ENCODE measurements at places on chromosomes 2 and 18.

- H3K27me3 ChIP-seq: no peaks in the 10 kb centered on the region
- H3K27ac ChIP-seq: no peak overlapping the region
- no peaks in the 10 kb centered on the region for H3K4me1 ChIP-seq
- H3K36me3 ChIP-seq: no peaks in the 10 kb centered on the region
- H3K4me3 ChIP-seq: no peak overlapping the region
- no peak for DNase-seq
Observed at GRCh38 chr2:102940684-102941083, 178.9 kb downstream of the TMEM182 start.

- no peaks in the 10 kb centered on the region for H3K36me3 ChIP-seq
- no peak overlapping the region for H3K4me3 ChIP-seq
- no peak for DNase-seq
Observed at GRCh38 chr2:200356857-200357384, 50.4 kb downstream of the SPATS2L start.

GRCh38 chr2:102297891-102298290 is 13.5 kb upstream of the IL1RL1 start:
- no peaks in the 10 kb centered on the region for H3K36me3 ChIP-seq
- H3K27ac ChIP-seq: no peak overlapping the region
- no peaks in the 10 kb centered on the region for H3K27me3 ChIP-seq
- no peaks in the 10 kb centered on the region for H3K4me1 ChIP-seq

GRCh38 chr18:66623821-66624220 is 19.9 kb upstream of the CDH19 start:
- H3K36me3 ChIP-seq: no peaks in the 10 kb centered on the region
- no peaks in the 10 kb centered on the region for H3K4me1 ChIP-seq
- no peak overlapping the region for H3K27ac ChIP-seq
- no peak for DNase-seq

- H3K27me3 ChIP-seq: no peaks in the 10 kb centered on the region
- no peak for DNase-seq
- no peaks in the 10 kb centered on the region for H3K36me3 ChIP-seq
Observed at GRCh38 chr2:197889041-197889440, 84.6 kb downstream of the PLCL1 start.

- H3K27ac ChIP-seq: peak overlapping the region; percentile 22
- H3K36me3 ChIP-seq: no peaks in the 10 kb centered on the region
- peak; percentile 35 for DNase-seq
- no peaks in the 10 kb centered on the region for H3K27me3 ChIP-seq
- H3K4me3 ChIP-seq: no peak overlapping the region
Observed at GRCh38 chr2:16617282-16618266, 48.1 kb downstream of the CYRIA start.

GRCh38 chr2:164146441-164146840 is 410.6 kb upstream of the FIGN start:
- no peaks in the 10 kb centered on the region for H3K36me3 ChIP-seq
- H3K4me3 ChIP-seq: no peak overlapping the region
- no peaks in the 10 kb centered on the region for H3K4me1 ChIP-seq
- DNase-seq: no peak
- no peak overlapping the region for H3K27ac ChIP-seq
- no peaks in the 10 kb centered on the region for H3K27me3 ChIP-seq

GRCh38 chr2:60118061-60118460 is 435.4 kb downstream of the BCL11A start:
- no peak for DNase-seq
- no peak overlapping the region for H3K27ac ChIP-seq
- no peak overlapping the region for H3K4me3 ChIP-seq
- H3K4me1 ChIP-seq: no peaks in the 10 kb centered on the region

GRCh38 chr2:3956406-3956805 is 253.0 kb downstream of the DCDC2C start:
- no peaks in the 10 kb centered on the region for H3K36me3 ChIP-seq
- H3K4me3 ChIP-seq: no peak overlapping the region
- no peaks in the 10 kb centered on the region for H3K4me1 ChIP-seq
- DNase-seq: no peak
- no peaks in the 10 kb centered on the region for H3K27me3 ChIP-seq

DNA sequence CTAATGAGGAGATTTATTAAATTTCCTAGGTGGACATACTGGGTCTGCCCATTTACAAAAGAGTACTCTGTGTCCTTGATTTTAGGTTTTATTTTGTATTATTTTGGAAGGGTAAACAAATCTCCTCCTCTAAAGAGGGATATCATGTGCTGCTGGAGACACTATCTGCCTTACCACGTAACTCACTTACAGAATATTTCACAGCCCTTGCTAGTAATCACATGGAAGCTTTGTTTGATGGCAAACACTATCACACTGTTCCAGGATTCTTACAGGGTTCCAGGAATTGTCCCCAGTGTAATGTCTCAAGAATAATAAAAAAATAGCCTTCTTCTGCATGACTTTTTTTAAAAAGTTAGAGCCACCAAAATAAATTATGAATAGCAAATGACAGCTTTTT is 29.2 kb upstream of the ACVR1C start:
- DNase-seq: no peak
- no peaks in the 10 kb centered on the region for H3K36me3 ChIP-seq
- no peak overlapping the region for H3K4me3 ChIP-seq
- H3K4me1 ChIP-seq: no peaks in the 10 kb centered on the region

- H3K4me3 ChIP-seq: no peak overlapping the region
- DNase-seq: no peak
- peaks cover 15% of the 10 kb centered on the region for H3K4me1 ChIP-seq
- no peaks in the 10 kb centered on the region for H3K27me3 ChIP-seq
- H3K36me3 ChIP-seq: no peaks in the 10 kb centered on the region
Observed at GRCh38 chr2:227482638-227483340, 10.8 kb downstream of the AGFG1 start.

GRCh38 chr2:77034445-77034844 is 487.7 kb downstream of the LRRTM4 start:
- no peaks in the 10 kb centered on the region for H3K36me3 ChIP-seq
- H3K27ac ChIP-seq: no peak overlapping the region
- H3K4me1 ChIP-seq: no peaks in the 10 kb centered on the region
- no peaks in the 10 kb centered on the region for H3K27me3 ChIP-seq
- no peak for DNase-seq

DNA sequence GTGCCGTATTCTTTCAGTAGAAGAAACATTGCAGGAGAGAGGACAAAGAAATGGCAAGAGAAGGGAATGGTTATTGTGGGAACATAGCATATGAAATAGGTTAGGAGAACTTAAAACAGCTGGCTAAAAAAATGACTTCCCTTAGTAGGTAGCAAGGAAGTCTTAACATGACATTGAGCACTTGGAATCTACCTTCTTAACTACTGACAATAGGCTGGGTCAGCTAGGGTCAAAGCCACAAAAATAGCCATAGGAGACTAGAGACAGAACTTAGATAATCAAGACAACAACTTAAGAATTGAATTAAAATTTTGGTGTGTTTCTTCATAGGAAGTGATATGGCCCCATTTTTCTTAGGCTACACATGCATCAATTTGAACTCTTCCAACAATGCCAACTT is 227.9 kb downstream of the TCF4 start:
- no peak overlapping the region for H3K4me3 ChIP-seq
- no peaks in the 10 kb centered on the region for H3K4me1 ChIP-seq
- no peak overlapping the region for H3K27ac ChIP-seq
- H3K27me3 ChIP-seq: no peaks in the 10 kb centered on the region
- no peaks in the 10 kb centered on the region for H3K36me3 ChIP-seq

DNA sequence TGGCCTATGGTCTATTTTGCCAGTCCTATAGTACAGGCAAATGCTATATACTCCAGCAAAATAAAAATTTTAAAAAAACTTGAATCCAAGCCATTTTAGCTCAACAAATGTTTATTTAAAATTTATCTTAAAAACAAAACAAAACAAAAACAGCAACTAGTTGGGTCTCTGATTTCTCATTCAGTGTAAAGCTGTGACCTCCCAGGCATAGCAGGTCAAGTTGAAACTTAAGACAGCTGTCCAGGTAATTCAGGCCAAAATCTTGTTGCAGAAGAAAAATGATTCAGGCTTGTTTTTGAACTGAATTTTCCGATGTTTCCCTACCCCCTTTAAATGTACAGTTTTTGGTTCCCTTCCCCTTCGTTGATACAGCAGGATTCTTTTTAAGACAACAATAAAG is 58.5 kb downstream of the CABLES1 start:
- H3K27ac ChIP-seq: no peak overlapping the region
- no peak for DNase-seq
- H3K36me3 ChIP-seq: no peaks in the 10 kb centered on the region
- no peaks in the 10 kb centered on the region for H3K4me1 ChIP-seq

- no peak overlapping the region for H3K27ac ChIP-seq
- H3K36me3 ChIP-seq: no peaks in the 10 kb centered on the region
- H3K4me1 ChIP-seq: peaks cover 19% of the 10 kb centered on the region
- DNase-seq: no peak
- H3K4me3 ChIP-seq: no peak overlapping the region
- H3K27me3 ChIP-seq: no peaks in the 10 kb centered on the region
Observed at GRCh38 chr2:152421521-152422370, 86.8 kb downstream of the FMNL2 start.

- H3K27me3 ChIP-seq: no peaks in the 10 kb centered on the region
- no peak overlapping the region for H3K4me3 ChIP-seq
- no peaks in the 10 kb centered on the region for H3K36me3 ChIP-seq
- no peak overlapping the region for H3K27ac ChIP-seq
- H3K4me1 ChIP-seq: no peaks in the 10 kb centered on the region
Observed at GRCh38 chr2:102634831-102635241, 15.5 kb downstream of the SLC9A2 start.

DNA sequence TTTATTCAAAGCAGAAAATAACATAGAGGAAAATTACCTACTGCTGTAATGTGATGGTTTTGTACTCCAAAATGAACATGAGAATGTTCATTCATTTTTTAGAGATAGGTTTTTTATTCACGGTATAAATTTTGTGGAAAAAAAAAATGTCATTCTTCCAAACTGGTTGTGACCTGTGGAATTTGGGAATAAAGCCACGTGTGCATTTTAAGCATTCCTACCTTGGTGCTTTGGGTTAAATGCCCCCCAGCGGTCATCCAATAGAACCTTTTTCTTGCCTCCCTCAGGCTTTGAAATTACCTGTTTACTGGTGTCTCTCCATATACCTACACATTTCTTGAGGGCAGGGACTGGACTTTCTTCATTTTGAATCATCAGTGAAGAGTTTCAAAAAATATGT is 740.7 kb downstream of the DPP10 start:
- H3K27me3 ChIP-seq: no peaks in the 10 kb centered on the region
- no peak overlapping the region for H3K4me3 ChIP-seq
- no peaks in the 10 kb centered on the region for H3K36me3 ChIP-seq
- H3K4me1 ChIP-seq: no peaks in the 10 kb centered on the region

GRCh38 chr2:31922542-31923408 is 88.0 kb downstream of the MEMO1 start:
- no peak for DNase-seq
- H3K27me3 ChIP-seq: no peaks in the 10 kb centered on the region
- H3K4me1 ChIP-seq: no peaks in the 10 kb centered on the region
- no peak overlapping the region for H3K27ac ChIP-seq
- H3K36me3 ChIP-seq: no peaks in the 10 kb centered on the region

DNA sequence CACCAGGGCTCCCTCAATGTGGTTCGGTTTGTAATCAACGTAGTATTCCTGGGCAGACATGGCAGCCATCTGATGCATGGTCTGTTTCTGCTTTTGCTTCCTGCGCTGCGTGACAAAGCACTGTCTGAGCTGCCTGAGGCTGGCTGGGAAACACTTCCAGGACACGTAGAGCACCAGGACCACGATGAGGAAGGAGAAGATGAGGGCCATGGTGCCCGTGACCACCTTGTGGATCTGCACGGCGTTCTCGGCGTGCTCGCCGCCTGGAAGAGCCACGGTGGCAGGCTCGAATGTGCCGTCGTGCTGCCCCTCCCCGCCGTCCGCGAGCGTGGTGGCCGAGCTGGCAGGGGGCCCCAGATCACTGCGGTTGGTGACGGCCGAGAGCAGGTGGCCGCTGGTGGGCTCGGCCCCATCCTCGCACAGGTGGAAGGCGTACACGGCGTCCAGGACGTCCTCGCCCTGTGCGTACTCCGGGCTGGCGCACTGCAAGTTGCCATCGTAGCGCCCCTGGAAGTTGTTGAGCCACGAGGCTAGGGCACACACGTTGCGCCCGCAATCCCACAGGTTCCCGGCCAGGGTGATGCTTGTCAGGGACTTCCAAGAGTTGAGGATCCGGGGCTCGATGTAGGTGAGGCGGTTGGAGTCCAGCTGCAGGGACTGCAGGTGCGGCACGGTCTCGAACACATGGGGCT is 2.1 kb downstream of the LRRTM1 start:
- no peak overlapping the region for H3K27ac ChIP-seq
- no peak for DNase-seq
- H3K27me3 ChIP-seq: no peaks in the 10 kb centered on the region
- H3K36me3 ChIP-seq: no peaks in the 10 kb centered on the region
- no peaks in the 10 kb centered on the region for H3K4me1 ChIP-seq

DNA sequence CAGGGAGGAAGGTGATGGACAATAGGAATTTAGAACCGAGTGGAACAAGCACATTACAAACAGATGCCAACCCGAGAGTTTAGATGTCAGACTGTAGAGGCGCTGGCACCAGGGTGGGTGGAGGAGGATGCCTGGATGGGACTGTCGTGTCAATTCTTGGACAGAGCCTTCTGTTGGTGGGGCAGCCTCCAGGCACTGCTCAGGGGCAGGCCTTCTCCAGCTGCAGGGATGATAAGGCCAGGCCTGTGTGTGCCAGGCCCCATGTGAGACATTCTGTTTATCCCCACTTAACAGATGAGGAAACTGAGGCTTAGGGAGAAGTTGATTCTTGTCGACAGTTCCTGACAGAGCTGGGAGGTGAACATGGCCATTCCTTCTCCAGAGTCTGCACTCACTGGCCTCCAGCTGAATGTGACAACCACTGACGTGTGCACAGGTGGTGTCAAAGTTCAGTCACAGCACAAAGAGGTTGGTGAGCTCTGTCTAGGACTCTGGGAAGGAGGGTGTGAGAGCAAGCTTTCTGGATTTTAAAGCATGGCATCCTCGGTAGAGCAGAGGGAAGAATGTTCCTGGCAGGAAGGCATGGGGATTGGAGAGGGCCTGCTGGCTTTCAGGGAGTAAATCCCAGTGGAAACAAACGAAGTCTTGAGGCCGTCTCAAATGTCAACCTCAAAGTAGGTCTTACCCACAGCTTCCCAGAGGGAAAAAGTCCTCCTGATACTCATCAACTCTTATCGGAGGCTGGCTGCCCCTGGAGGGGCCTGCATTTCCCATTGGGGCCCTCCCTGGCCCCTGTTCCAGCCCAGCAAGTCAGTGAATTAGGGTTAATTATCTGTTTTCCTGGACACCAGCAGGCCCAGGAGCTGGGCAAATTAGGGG is 52.4 kb downstream of the GLI2 start:
- H3K27me3 ChIP-seq: no peaks in the 10 kb centered on the region
- no peak for DNase-seq
- no peak overlapping the region for H3K27ac ChIP-seq

DNA sequence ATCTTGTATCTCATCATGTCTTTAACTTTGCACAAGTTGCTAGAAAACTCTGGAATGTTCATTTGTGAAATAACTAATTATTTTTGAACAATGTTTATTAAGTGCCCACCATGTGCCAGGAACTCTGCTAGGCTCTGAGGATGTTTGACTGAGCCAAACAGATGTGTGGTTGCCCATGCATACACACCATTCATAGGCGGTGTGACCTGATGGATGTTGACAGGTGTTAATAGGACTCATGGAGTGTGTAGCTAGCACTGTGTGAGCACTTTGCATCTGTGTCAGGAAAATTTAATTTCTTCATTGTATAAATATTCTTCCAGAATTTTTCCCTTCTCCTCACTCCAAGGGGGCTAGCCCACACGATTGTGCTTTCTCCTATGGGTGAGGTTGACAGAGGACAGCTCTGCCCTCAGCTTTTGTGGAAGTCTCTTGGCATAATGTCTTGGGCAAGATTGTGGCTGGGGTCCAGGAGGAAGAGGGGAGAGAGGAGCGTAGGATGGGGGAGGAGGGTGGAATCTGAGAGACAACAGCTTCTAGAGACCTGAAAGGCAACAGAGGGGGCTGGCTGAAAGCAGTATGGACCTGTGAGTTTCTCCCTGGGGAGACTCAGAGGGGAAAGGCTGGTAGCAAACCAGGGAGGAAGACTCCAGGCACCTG is 214.6 kb upstream of the CXCR4 start:
- H3K4me3 ChIP-seq: no peak overlapping the region
- no peaks in the 10 kb centered on the region for H3K27me3 ChIP-seq
- no peaks in the 10 kb centered on the region for H3K36me3 ChIP-seq
- DNase-seq: no peak

Data from pancreas (tissue), 10 donors.